Activated B cell treated with CpG ODN at 0.5 μM for 24 hours (primary cell): ENCODE measurements at places on chromosomes 6 and 20. TPM values are rescaled to one million over a fixed set of nuclear protein-coding genes. Genes with fewer than 3 reads are reported as not detected.

Gene OR2H1
- total RNA-seq = not detected in 2 replicates

Gene PPP1R14C
- total RNA-seq = 0.11 and 0.32 TPM in 2 replicates

Gene KCNS1
- not detected in 2 replicates for total RNA-seq

DNA sequence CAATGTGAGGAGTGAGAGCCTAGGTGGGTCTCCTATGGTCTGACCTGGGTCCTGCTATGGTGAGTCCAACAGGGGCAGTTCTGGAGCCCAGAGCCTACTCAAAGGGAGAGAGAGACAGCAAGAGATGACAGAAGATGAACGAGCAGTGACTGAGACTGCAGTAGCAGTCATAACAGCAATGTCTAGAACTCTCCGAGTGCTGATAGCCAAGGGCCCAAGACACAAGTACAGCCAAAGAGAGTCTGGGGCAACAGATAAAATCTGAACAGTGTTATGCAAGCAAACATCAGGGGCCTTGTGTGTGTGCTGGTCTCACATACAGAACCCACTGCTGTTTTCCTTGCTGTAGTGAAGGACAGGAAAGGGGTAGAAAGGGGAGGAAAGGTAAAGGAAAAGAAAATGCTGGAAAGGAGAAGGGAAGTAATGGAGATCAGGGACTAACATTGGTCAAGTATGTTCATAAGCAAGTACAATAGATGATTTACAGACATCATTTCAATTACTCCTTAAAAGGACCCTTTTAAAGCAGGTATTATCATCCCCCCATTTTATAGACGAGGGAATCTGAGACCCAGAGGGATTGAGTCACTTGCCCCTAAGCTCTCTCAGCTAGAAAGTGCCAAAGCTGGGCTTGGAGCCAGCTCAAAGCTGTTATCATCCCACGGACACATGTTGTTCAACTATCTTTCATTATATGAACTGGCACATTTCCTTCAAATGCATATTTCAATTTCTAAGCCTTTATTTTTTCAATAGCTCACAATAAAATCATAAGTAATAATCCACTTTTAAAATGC, 182.3 kb upstream of the RAB32 start:
- no peaks in the 10 kb centered on the region for H3K27me3 ChIP-seq
- H3K4me1 ChIP-seq = no peaks in the 10 kb centered on the region
- H3K4me3 ChIP-seq = no peak overlapping the region
- no peak for DNase-seq
- H3K36me3 ChIP-seq = no peaks in the 10 kb centered on the region

- H3K4me3 ChIP-seq = no peak overlapping the region
- no peaks in the 10 kb centered on the region for H3K27me3 ChIP-seq
- no peaks in the 10 kb centered on the region for H3K36me3 ChIP-seq
These were observed 44.1 kb downstream of the NHSL1 start for GRCh38 chr6:138454981-138455706.

- no peaks in the 10 kb centered on the region for H3K36me3 ChIP-seq
- H3K27ac ChIP-seq = no peak overlapping the region
- no peak overlapping the region for H3K4me3 ChIP-seq
- peaks cover 11% of the 10 kb centered on the region for H3K27me3 ChIP-seq
These were observed 160.5 kb downstream of the TTLL2 start for GRCh38 chr6:167485186-167485978.

GRCh38 chr20:4811661-4812181, 90.0 kb downstream of the PRND start:
- peak; percentile 51 for DNase-seq
- peak overlapping the region; percentile 89 for H3K4me3 ChIP-seq
- H3K4me1 ChIP-seq = peaks cover 99% of the 10 kb centered on the region
- H3K27ac ChIP-seq = peak overlapping the region; percentile 99

GRCh38 chr6:122082370-122082769, 317.1 kb upstream of the HSF2 start:
- DNase-seq = no peak
- H3K4me3 ChIP-seq = no peak overlapping the region
- H3K4me1 ChIP-seq = no peaks in the 10 kb centered on the region
- H3K27me3 ChIP-seq = no peaks in the 10 kb centered on the region
- H3K36me3 ChIP-seq = no peaks in the 10 kb centered on the region

DNA sequence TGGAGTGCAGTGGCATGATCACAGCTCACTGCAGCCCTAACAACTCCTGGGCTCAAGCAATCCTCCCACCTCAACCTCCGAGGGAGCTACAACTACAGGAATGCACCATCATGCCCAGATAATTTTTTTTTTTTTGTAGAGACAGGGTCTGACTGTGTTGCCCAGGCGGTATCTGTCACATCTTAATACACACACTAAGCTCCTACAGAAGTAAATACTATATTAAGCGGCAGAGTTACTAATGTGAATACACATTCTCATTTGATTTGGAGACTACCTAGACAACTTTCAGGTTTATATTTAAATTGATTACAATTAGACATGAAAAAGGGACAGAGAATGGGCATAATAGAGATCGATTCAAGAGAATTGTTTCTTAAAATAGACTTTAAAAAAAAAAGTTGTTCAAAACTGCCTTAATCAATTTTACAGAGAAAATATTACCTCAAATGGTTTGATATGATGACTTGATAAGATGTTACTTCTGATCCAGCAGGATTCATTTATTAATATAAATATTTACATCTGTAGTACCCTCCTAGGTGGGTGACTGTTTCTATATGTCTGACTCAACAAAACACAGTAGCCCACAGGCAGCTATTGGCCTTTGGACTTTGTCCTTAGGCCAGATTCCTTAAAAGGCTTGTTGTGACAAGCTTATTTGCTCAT, 7.1 kb upstream of the LOC128125822 start:
- no peak overlapping the region for H3K4me3 ChIP-seq
- H3K27me3 ChIP-seq = no peaks in the 10 kb centered on the region
- H3K4me1 ChIP-seq = no peaks in the 10 kb centered on the region
- DNase-seq = no peak
- H3K36me3 ChIP-seq = no peaks in the 10 kb centered on the region

DNA sequence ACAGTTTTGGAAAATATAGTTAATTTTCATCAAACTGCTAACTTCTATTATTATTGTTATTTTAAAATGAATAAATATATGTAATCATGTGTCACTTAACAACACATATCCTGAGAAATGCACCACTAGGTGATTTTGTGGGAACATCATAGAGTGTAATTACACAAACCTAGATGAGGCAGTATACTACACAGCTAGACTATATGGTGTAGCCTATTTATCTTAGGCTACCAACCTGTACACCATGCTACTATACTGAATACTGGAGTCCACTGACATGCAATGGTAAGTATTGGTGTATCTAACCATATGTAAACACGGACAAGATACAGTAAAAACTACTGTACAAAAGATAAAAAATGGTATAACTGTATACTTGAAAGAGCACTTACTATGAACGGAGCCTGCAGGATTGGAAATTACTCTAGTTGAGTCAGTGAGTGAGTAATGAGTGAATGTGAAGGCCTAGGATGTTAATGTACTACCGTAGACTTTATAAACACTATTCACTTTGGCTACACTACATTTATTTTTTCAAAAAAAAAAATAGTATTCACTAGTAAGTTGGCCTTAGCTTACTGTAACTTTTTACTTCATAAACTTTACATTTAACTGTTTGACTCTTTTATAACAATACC, 72.4 kb downstream of the ASCC3 start:
- peaks cover 23% of the 10 kb centered on the region for H3K36me3 ChIP-seq
- H3K27me3 ChIP-seq = no peaks in the 10 kb centered on the region
- no peak for DNase-seq

- peaks cover 2% of the 10 kb centered on the region for H3K27me3 ChIP-seq
- no peak for DNase-seq
These were observed 235.0 kb upstream of the GMDS start for GRCh38 chr6:2480267-2480966.

GRCh38 chr6:99416892-99417767, 8.0 kb downstream of the PNISR start:
- peak overlapping the region; percentile 81 for H3K27ac ChIP-seq
- H3K4me3 ChIP-seq = peak overlapping the region; percentile 20
- peaks cover 45% of the 10 kb centered on the region for H3K36me3 ChIP-seq
- no peak for DNase-seq
- no peaks in the 10 kb centered on the region for H3K27me3 ChIP-seq

- no peak overlapping the region for H3K27ac ChIP-seq
- H3K4me3 ChIP-seq = no peak overlapping the region
- H3K36me3 ChIP-seq = no peaks in the 10 kb centered on the region
- no peaks in the 10 kb centered on the region for H3K4me1 ChIP-seq
- peaks cover 2% of the 10 kb centered on the region for H3K27me3 ChIP-seq
- no peak for DNase-seq
These were observed 71.2 kb downstream of the TIAM2 start for GRCh38 chr6:155066361-155066760.

GRCh38 chr6:141758430-141758829, 374.3 kb upstream of the GJE1 start:
- no peak overlapping the region for H3K27ac ChIP-seq
- H3K36me3 ChIP-seq = no peaks in the 10 kb centered on the region
- DNase-seq = no peak
- no peak overlapping the region for H3K4me3 ChIP-seq
- H3K27me3 ChIP-seq = no peaks in the 10 kb centered on the region
